ENCODE measurements at places on chromosomes 13 and 19.
A peak's percentile ranks its signal among the peaks of the same experiment; 100 is the strongest.

DNA sequence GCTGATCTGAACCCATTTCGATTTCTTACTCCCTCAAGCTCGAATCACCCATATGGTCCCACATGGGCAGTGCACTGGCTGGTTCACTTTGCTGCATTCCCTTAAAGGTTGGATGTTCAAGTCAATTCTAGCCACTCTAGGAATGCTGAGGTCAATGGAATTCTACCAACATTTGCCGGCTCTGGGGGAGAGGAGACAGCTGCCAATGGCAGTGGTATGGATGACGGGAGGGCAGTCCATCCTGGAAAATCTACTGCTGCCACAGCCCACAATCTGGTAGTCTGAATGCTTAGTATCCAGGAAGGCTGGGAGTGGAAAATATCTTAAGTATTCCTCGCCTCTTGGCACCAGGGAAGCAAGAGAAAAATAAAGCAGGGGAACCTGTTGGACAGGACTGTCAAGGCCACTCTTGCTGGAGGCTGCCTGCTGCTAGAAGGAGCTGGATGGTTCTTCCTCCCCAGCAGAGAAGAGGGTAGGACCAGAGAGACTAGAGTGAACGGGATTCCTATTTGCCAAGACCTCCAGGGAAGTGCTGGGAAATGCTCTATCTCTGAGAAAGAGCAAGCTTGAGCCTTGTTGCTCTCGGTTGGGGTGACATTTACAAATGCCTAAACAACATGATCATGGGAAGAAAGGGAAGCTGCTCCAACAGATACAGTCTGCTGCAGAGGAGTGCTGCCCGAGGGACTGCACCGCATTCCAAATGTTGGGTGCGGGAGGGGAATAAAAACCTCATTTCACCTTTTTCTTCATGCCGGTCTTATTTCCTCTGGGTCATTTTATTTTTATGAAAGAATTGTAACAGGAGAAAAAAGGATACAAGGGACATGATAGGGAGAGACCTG is 20.7 kb upstream of the HMGB1 start:
- no peak for DNase-seq

- no peak for DNase-seq
Observed at GRCh38 chr19:21101521-21102242, 19.7 kb downstream of the ZNF714 start.

DNA sequence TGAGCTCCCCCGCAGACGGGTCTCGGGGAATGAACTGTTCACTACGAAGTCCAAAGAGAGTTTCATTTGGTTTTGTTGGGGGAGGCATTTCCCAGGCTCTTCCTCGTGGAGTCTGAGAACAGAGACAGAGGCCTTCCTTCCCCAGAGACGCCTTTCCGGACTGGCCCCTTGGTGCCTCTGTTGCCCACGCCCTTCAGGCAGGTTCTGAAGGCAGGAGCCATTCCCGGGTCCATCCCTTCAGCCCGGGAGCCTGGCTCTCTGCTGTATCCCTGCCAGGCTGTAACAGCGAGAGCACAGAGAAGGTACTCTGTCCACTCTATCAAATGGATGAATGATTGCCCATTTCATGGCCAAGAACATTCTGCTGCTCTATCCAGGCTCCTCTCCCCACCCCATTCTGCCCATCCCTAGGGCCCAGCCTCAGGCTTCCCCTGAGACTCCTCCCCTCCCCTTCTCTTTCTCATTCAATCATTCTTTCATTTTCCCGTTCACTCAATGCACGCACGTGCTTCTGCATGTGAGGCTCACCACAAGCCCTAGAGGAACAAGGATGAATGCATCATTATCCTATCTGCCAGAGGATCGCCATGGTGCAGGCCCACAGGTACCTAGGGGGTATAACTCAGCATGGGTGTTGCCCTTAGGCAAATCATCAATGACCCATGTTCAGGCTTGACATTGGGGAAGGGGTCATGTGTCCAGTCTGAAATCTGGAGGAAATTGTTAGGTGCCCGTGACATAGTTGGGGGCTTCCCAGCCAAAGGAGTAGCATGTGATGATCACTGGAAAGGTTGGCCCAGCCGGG is 298.6 kb downstream of the ZNF536 start:
- DNase-seq, result no peak

- DNase-seq, result peak; percentile 76
Observed at GRCh38 chr19:2469102-2469914, 6.6 kb upstream of the GADD45B start.

- DNase-seq, result peak; percentile 88
Observed at GRCh38 chr19:51690454-51691073, 2.6 kb upstream of the SPACA6 start.

DNA sequence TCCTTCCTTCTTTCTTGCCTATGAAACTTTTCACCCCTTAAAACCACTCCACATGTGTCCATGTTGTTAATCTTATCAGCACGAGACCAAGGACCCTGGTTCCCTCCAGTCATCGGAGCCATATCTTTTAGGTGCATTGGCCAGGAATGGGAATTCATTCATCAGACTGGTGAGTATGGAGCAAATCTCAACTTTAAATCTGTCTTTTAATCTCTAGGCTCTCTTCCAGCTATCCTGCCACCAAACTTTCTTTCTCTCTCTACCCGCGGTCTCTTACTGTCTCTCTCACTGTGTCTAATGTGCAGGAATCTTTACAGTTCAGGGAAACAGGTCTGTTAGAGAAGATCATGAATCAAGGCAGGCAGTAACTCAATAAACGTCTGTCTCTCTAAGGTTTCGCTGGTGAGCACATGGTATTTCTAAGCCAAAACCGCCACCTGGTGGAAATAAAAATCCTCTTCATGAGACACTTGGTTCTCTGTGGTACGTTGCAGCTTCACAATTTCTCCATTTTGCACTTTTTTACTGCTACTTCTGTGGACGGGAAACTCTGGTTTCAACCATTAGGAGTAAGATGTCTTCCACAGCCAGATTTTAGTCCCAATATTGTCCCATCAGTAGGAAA is 16.1 kb downstream of the LGALS16 start:
- DNase-seq, result peak; percentile 68

Measured in fibroblast of pulmonary artery (primary cell).